ENCODE measurements at places on chromosomes 11 and 22.

GRCh38 chr11:12086271-12087074, 23.9 kb upstream of the MICAL2 start:
- DNase-seq = no peak

DNA sequence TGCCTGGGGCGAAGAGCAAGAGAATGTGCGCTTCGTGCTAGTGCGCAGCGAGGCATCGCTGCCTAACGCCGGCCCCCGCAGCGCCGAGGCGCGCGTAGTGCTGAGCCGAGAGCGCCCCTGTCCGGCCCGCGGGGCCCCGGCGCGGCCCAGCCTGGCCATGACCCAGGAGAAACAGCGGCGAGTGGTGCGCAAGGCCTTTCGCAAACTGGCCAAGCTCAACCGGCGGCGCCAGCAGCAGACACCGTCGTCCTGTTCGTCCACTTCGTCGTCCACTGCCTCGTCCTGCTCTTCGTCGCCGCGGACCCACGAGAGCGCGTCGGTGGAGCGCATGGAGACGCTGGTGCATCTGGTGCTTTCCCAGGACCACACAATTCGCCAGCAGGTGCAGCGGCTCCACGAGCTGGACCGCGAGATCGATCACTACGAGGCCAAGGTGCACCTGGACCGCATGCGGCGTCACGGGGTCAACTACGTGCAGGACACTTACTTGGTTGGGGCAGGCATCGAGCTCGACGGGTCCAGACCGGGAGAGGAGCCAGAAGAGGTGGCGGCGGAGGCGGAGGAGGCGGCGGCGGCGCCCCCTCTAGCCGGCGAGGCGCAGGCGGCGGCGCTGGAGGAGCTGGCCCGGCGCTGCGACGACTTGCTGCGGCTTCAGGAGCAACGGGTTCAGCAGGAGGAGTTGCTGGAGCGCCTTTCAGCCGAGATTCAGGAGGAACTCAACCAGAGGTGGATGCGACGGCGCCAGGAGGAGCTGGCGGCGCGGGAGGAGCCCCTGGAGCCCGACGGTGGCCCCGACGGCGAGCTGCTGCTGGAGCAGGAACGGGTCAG, 1.0 kb downstream of the RASSF10 start:
- no peak for DNase-seq

DNA sequence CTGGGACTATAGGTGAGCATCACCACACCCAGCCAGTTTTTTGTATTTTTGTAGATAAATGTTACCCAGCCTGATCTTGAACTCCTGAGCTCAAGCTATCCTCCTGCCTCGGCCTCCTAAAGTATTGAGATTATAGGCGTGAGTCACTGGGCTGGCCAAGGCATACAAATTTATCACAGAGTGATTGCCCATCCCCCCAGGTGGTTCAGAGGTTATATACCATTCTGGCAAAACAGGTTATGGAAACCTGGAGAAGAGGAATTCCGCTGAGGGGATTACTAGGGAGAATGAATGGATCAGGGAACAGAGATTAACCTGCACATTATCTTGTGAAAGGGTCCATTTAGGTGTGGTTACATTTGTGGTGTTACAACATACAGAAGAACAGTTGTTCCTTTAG, 8.1 kb downstream of the ATG13 start:
- no peak for DNase-seq

GRCh38 chr11:111733016-111733415, 33.2 kb downstream of the PPP2R1B start:
- DNase-seq = no peak

DNA sequence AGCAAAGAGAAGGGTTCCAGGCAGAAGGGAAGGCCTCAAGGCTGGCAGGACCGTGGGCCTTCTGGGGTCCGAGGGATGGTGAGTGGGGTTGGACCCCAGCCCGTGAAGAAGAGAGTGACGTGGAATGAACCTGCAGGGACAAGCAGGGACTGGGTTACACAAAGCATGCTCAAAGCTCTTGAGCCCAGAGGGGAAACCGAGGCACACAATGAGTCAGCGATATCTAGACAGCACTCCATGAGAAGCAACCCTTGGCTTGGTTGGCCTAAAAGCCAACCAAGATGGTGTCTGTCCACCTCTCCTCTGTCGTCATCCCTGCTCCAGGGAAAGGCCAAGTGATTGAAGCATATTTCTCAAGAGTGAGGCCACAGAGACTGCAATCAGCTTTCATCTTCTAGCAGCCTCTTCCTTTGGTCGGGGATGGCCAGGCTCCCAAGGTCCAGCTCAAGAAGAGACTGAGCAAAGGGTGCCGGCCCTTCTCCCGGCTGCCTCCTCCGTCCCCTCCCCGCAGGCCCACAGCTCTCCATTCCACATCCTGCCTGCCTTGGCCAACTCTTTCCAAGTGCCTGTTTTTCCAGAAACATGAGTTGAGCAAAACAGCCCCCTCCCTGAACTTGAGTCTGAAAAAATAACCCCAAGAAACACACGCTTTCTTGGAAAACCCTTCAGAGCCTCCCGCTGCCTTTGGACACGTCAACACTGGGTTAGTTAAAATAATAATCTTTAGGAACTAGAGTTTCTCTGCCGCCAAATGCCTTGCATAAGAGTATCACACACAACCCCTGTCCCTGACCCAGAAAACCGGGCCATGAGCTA, 556.6 kb downstream of the MIAT start:
- no peak for DNase-seq

DNA sequence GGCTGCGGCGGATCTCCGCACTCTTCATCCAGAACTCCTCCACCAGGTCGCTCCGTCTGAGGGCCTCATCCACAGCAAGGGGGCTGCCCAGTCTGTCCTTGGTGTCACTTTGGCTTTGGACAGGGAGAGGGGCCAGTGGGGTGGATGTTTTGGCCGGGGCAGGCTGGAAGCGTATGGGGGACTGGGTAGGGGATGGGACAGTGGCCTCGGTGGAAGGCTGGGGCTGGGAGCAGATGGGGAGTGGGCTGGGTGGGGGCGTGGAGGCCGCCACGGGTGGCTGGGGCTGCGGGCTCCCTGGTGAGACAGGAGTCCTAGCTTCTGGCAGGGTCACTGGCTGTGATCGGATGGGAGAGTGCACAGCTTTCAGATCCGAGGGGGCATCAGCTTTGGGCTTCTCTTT, 44.4 kb upstream of the BID start:
- DNase-seq = no peak

DNA sequence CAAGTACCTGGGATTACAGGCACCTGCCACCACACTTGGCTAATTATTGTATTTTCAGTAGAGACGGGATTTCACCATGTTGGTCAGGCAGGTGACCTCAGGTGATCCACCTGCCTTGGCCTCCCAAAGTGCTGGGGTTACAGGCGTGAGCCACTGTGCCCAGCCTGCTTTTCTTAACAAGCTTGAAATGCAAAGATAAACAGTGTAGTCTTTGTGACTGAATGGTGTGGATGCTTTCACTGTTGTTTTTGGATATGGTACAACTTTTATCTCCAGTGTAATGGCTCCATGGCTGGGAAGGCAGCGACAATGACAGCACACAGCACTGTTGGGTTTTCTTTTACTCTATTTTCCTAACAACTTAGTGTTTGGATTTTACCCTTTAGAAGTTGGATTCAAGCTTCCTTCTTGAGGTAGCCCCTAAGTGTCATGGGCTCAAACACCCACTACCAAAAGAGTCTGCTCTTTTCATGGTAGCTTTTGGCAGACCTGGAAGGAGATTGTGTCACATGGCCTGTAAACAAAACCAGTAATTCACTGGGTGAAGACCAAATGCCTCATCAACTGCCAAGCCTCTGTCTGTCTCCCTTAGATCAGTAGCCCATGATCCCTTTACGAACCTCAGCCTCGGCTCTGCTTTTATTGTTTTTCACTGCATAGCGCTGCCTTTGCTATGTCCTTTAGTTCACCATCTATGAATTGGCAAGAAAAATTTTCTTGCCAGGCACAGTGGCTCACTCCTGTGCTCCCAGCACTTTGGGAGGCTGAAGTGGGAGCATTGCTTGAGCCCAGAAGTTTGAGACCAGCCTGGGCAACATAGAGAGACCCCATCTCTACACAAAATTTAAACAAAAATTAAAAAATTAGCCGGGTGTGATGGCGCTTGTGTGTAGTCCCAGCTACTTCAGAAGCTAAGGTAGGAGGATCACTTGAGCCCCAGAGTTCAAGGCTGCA, 6.4 kb downstream of the VPS51 start:
- DNase-seq = no peak

Data from stimulated activated CD4-positive, alpha-beta T cell treated with anti-CD3 and anti-CD28 coated beads, Interleukin-15, amount 100 ng/mL, for 1 hour (primary cell).